Articular chondrocyte of knee joint (primary cell): ENCODE measurements at places on chromosomes 3 and 15. TPM values are rescaled to one million over a fixed set of nuclear protein-coding genes. Genes with fewer than 3 reads are reported as not detected.

VIPR1 gene
- not detected in 2 replicates for total RNA-seq

POPDC2 gene
- 0.65 and 1.3 TPM in 2 replicates for total RNA-seq

ZNF80 gene
- total RNA-seq = not detected in 2 replicates

COL7A1 gene
- total RNA-seq = 3.5 and 3.9 TPM in 2 replicates

UNC13C gene
- not detected in 2 replicates for total RNA-seq

IL17RE gene
- total RNA-seq = 1.1 and 1.4 TPM in 2 replicates

GOLGA8O gene
- 0.97 and 1.3 TPM in 2 replicates for total RNA-seq

ANKRD63 gene
- not detected in 2 replicates for total RNA-seq

LNP1 gene
- 4.7 and 5.1 TPM in 2 replicates for total RNA-seq

SLC6A1 gene
- total RNA-seq = under 0.01 TPM in 1 of 2 replicates, not detected in the other

LRRC2 gene
- 10.5 and 18.0 TPM in 2 replicates for total RNA-seq

ROPN1 gene
- total RNA-seq = 0.22 TPM in 1 of 2 replicates, not detected in the other

GOLGA8N gene
- total RNA-seq = 5.7 and 6.5 TPM in 2 replicates

TWF2 gene
- total RNA-seq = 69.3 and 81.7 TPM in 2 replicates

MKRN3 gene
- total RNA-seq = not detected in 2 replicates

FGF12 gene
- total RNA-seq = not detected in 2 replicates

SLC28A1 gene
- not detected in 2 replicates for total RNA-seq

LSM3 gene
- total RNA-seq = 10.8 and 11.6 TPM in 2 replicates

CLSTN2 gene
- total RNA-seq = 0.78 and 11.3 TPM in 2 replicates

HDAC11 gene
- 9.0 and 12.9 TPM in 2 replicates for total RNA-seq

LXN gene
- 71.9 and 248 TPM in 2 replicates for total RNA-seq

NME9 gene
- total RNA-seq = not detected in 2 replicates

SPATA12 gene
- total RNA-seq = under 0.01 TPM in 1 of 2 replicates, not detected in the other

TM4SF18 gene
- total RNA-seq = 0.65 and 0.86 TPM in 2 replicates
